ENCODE measurements at places on chromosomes 2 and 18. TPM values are rescaled to one million over a fixed set of nuclear protein-coding genes. Genes with fewer than 3 reads are reported as not detected.

SATB2 gene
- 18.7 TPM for polyA plus RNA-seq

RNU2-63P gene
- not detected for polyA plus RNA-seq

OSBPL6 gene
- 7.6 TPM for polyA plus RNA-seq

IL36RN gene
- 0.07 TPM for polyA plus RNA-seq

LANCL1 gene
- 88.4 TPM for polyA plus RNA-seq

STPG4 gene
- 0.12 TPM for polyA plus RNA-seq

ASPRV1 gene
- 4.7 TPM for polyA plus RNA-seq

- DNase-seq: no peak
Measured at GRCh38 chr18:46607926-46608325, 49.1 kb downstream of the LOXHD1 start.

GRCh38 chr2:221372159-221372884, 199.8 kb downstream of the EPHA4 start:
- DNase-seq: no peak

DNA sequence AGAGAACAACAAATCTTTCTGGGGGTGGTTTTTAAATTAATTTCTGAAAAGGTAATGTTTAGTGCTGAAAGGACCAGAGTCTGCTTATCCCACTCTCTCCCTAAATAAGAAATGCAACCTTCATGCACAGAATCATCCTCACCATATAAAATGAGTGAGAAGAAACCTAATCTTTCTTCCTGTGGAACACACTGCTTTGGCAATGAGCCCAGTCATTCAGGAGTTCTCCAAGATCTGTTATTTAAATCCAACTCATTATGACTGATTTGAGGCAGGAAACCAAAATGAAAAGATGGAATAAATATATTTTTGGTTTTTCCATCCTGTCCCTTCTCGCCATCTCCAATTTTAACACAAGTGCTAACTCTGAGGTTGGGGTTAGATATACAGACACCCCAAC, 228.3 kb downstream of the SRBD1 start:
- DNase-seq: no peak

DNA sequence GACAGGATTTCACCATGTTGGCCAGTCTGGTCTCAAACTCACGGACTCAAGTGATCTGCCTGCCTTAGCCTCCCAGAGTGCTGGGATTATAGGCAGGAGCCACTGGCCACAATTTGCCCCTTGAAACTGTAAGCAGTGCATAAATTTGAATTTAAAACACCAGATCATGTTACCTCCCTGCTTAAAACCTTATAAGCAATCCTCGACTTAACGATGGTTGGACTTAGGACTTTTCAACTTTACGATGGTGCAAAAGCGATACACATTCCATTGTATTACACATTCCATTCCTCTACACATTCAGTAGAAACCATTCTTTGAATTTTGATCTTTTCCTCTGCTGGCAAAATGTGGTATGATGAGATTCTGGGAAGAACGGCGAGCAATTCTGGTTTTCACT, 23.2 kb upstream of the EFR3B start:
- no peak for DNase-seq

DNA sequence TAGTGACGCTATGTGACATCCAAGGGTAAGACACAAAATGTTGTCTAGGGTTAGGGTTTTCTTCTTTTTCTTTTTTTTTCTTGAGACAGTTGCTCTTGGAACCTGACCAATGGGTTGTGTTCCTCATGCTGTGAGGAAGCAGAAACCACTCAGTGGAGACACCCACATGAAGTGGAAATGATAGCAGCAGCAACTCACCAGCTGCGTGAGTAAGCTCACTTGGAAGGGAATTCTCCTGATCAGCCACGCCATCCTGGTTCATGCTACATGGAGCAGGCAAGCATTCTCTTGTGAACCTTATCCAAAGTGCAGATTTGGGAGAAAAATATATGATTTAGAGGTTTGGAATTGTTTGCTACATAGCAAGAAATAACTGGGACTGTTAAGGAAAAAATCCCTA, 863.7 kb downstream of the EPHA4 start:
- DNase-seq: no peak

DNA sequence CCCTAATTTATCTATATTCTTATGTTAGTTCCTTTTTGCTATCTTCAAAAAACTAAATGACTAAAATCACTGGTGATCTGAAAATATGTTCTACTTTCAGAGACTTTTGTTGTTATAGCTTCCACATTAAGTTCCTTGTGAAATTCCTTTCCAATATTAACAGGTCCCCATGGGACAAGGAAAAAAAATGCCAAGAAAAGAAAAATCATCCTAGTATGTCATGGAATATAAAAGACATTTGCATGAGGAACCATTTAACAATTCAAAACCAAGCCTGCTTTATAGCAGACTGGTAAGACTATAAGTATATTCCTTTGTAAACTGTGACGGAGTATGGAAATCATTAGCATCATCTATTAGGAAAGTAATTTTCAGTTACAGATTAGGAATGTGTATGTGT, 48.1 kb downstream of the COBLL1 start:
- DNase-seq: no peak

DNA sequence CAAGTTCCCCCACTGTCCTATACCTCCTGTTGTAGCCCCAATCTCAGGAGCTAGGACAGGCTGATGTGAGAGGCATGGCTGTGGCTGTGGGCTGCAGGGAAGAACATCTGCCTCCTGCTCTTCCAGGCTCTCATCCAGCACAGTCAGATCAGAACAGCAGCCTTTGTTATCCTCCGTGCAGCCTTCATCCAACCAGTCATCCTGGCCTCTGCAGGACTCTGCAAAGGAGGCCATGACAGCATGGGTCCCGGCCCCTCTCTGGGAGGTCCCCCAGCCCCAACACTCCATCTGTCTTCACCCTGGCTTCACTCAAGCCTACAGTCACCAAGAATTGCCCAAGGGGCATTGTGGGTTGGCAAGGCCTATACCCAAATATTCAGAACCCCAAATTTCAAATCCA, 223.2 kb upstream of the COPS8 start:
- no peak for DNase-seq

DNA sequence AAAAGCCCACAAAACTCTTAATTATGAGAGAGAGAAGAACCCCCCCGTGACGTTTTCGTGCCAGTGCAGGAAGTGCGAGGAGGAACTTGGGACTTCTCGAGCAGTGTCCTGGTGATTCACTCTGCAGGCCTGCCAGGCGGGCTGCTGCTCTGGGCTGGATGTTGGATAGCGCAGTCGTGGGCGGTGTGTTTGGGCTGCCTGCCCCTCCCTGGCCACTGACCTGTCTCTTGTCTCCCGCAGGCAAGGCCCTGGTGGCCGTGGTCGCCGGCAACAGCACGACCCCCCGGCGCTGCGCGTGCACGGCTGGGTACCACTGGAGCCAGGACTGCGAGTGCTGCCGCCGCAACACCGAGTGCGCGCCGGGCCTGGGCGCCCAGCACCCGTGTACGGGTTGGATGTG, 29.0 kb downstream of the TNFRSF11A start:
- DNase-seq: no peak

DNA sequence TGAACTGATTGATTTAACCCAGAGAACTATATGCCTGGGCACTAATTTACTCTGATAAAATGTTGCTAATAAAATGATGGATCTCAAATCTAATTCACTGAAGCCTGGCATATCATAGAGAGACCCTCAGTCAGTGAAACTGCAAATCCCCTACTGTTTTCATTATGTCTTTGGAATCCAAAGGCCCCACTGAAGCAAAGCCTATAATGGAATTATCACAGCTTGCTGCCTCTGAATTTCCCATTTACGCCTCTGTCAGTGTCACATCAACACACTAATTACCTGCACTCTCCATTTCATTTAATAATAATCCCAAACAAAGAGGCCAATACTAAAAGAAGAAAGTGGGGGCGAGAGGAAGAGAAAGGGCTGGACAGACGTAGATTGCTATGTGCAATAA, 470.9 kb downstream of the MBD2 start:
- no peak for DNase-seq

- no peak for DNase-seq
Measured at GRCh38 chr2:241728627-241729026, 5.8 kb upstream of the D2HGDH start.

DNA sequence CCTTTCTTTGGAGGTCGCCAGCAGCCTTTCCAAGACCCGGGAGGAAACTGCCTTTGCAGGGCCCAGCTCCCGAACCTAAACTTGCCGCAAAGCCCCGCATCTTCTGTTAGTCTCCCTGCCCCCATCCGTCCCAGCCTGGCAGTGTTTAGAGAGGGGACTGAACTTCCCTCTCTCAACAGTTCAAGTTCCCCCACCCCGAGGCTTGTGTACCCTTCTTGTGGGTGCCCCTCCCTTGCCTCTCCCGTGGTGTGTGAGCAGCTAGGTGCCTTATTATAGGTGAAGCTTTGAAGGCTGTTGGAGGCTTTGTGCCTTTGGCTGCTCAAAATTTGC, 1.4 kb downstream of the LBH start:
- DNase-seq: no peak

DNA sequence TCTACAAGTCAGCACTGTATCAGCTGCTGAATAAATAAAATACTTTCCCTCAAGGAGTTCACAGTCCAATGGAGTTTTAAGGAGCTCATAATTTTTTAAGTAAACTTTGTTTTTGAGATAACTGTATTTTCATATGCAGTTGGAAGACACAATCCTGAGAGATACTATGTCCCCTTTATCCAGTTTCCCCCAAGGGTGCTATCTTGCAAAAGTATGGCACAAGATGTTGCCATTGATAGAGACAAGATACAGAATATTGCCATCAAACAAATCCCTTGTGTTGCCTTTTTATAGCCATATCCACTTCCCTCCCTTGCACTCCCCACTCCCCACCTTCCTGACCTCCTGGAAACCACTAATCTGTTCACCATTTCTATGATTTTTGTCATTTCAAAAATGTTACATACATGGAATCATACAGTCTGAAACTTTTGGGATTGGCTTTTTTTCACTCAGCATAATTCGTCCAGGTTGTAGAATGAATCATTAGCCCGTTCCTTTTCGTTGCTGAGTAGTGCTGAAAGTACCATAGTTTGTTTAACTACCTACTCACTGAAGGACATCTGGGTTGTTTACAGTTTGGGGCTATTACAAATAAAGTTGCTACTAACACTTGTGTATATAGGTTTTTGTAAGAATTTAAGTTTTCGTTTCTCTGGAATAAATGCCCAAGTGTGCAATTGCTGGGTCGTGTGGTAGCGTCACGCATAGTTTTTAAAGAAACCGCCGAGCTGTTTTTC, 30.2 kb upstream of the SERTAD2 start:
- no peak for DNase-seq

- no peak for DNase-seq
Measured at GRCh38 chr2:229176136-229176535, 95.0 kb downstream of the PID1 start.

DNA sequence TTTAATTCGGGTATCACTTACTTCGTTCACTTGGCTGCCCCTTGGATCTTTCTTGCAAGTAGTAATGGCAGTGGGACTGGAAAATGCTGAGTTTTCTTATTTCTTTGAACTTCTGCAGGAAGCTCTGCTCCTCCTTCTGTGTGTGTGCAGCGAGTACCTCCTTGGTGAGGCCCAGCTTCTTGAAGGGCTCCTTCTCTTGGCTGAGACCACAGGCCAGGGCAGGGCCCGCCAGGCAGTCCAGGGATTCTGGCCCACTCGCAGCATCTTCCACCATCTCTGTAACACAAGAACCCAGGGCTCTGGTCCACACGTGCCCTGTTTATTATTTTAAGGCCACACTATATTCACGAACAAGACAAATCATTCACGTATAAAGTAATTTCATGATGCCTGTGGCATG, 15.8 kb upstream of the HES6 start:
- DNase-seq: no peak

GRCh38 chr18:56696966-56697365, 45.8 kb downstream of the WDR7 start:
- no peak for DNase-seq

GRCh38 chr18:63974991-63975390, 5.1 kb downstream of the SERPINB8 start:
- DNase-seq: no peak

DNA sequence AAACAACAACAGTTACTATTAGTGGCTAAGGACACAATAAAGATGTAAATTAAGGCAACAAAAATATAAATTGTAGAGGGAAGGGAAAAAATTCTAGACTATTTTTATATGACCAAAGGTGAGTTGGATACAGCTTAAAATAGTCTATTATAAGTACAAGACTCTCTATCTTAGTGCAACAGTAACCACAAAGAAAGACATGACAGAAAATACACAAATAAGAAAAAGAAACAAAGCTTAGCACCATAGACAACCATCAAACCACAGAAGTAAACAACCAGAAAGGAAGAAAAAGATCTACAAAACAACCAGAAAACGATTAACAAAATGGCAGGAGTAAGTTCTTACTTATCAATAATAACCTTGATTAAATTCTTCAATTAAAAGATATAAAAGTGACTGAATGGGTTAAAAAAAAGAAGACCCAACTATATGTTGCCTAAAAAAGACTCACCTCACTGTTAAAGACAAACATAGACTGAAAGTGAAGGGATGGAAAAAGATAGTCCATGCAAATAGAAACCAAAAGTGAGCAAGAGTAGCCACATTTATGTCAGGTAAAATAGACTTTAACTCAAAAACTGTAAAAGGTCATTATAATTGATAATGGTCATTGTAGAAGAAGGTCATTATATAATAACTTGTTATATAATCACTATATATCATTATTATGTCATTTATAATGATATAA, 62.5 kb downstream of the USP40 start:
- no peak for DNase-seq

DNA sequence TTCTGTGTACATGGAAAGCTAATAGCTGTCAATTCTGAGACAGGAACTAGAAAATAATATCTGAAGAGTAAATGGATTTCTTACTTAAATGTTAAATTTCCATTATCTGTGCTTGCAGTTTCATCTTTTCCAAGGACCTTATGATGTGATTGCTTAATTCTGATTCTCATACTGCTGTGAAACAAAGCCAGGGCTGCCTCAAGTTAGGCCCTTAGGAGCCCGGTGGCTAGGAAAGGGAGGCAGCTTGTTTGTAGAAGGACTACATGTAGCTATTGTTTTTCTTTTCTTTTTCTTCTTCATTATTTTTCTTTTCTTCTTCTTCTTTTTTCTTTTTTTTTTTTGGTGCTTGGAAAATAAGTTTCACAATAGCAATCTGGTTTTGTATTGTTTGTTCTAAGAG, 50.5 kb downstream of the XRCC5 start:
- DNase-seq: no peak

DNA sequence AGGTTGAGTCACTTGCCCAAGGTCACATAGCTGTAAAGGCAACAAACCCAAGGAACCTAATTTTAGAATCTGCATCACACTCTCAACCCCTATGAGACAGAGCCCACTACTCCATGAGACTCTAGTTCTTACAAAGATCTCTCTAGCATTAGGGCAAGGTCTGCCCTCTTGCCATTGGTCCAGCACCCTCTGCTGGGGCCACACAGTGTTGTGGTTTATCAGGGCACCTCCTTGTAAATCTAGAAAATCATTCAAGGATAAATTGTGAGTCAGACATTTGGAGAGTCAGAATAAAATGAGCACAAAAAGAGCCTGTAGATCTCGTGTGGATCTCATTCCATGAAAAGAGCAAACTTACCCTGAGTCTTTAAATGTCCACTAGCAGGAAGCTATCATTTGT, 91.2 kb downstream of the SLC8A1 start:
- DNase-seq: no peak

- DNase-seq: no peak
Measured at GRCh38 chr2:200454927-200455801, 54.7 kb downstream of the KCTD18 start.

GRCh38 chr18:11343096-11343495, 193.7 kb upstream of the PIEZO2 start:
- no peak for DNase-seq

- DNase-seq: no peak
Measured at GRCh38 chr2:197328461-197328860, 17.9 kb upstream of the ANKRD44 start.
